ENCODE measurements at places on chromosomes 2 and 18.

DNA sequence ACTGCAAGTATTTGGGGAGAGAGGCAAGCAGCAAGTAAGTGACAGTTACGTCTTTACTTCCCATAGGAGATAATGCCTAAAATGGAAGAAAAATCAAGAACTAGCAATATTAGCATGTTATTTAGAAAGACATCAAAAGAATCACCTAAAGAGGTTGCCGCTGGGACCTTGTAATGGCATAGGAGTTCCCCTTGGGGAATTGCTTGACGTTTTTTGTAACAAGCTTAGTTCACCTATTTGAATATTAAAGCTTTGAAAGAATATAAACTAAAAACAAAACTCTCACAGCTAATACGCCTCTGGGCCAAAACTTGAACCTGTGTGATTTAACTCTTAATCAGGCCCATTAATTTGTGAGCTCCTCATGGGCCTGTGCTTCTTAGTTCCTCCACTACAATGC, 89.0 kb downstream of the AAK1 start:
- no peaks in the 10 kb centered on the region for H3K36me3 ChIP-seq
- no peak overlapping the region for H3K27ac ChIP-seq
- DNase-seq = no peak
- H3K27me3 ChIP-seq = no peaks in the 10 kb centered on the region
- H3K4me1 ChIP-seq = no peaks in the 10 kb centered on the region

DNA sequence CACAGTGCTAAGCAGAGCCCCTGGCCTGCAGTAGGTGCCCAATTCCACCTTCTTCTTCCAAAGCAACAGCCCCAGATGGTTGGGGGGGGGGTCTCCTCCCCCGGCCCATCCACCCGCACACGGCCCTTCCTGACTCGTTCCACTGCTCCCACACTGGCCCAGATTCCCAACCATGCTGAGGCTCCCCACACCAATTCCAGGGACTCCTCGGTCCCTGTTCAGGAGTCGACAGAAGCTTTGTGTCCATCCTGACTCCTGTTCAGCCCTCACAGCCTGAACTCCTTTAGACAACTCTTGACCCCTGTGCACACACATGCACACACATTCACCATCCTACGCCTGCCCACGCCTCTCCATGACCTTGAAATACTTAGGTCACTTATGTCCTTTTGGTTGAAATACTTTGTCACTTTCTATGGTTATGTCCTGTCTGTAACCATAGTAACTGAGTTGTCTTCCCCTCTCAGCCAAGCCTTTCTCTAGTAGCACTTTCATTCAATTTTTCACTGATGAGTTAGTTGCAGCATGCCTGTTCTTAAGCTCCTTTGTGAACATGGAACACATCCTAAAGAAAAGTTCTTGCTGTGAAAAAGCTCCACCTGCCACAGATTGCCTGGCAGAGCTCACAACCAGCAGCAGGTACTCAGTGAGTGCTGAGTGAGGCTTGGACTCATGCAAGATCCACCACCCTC, 225.8 kb downstream of the SEPTIN10 start:
- H3K27ac ChIP-seq = no peak overlapping the region
- no peak overlapping the region for H3K4me3 ChIP-seq
- H3K27me3 ChIP-seq = no peaks in the 10 kb centered on the region
- H3K36me3 ChIP-seq = no peaks in the 10 kb centered on the region

DNA sequence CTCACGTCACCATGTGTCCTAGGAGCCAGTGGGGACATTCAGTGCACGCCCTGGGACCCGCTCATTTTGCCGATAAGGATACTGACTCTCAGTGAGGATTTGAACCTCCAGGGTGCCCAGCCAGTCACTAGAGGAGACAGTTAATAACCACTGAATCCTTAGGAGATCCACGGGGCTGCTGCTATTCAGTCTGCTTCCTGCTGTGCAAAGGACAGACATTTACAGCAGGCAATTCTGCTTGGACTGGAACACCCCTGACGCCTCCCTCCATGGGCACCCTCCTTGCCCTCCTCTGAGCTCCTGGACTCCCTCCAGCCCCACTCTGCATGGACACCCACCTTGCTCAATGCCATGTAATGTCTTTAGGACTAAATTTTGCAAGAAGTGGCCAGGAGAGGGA, 265.5 kb downstream of the EIPR1 start:
- no peaks in the 10 kb centered on the region for H3K4me1 ChIP-seq
- H3K27me3 ChIP-seq = no peaks in the 10 kb centered on the region
- H3K36me3 ChIP-seq = no peaks in the 10 kb centered on the region
- no peak overlapping the region for H3K4me3 ChIP-seq
- peak; percentile 23 for DNase-seq
- H3K27ac ChIP-seq = no peak overlapping the region

DNA sequence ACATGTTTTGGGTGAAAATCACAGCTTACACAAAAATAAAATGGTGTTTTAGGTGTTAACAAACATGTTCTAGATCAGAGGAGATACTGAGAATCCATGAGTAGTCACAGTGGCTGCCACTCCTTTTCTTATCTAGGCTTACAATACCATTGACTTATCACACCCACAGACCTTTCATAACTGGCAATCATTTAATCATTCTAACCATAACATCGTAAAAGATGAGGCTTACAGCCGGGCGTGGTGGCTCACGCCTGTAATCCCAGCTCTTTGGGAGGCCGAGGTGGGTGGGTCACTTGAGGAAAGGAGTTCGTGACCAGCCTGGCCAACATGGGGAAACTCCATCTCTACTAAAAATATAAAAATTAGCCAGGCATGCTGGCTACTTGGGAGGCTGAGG, 18.8 kb upstream of the SERPINB5 start:
- no peaks in the 10 kb centered on the region for H3K36me3 ChIP-seq
- no peaks in the 10 kb centered on the region for H3K27me3 ChIP-seq
- no peak for DNase-seq
- H3K27ac ChIP-seq = no peak overlapping the region
- no peaks in the 10 kb centered on the region for H3K4me1 ChIP-seq
- no peak overlapping the region for H3K4me3 ChIP-seq

DNA sequence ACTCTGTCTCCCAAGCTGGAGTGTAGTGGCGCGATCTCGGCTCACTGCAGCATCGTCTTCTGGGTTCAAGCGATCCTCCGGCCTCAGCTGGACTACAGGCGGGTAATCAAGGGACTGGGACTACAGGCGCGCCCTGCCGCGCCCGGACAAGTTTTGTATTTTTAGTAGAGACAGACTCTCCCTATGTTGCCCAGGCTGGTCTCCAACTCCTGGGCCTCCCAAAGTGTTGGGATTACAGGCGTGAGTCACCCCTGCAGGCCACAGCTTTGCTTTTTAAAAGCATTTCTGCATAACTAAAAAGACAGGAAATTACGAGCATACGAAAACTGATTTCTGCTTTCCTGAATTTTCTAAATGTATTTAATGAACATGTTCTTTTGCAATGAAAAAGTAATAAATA, 916 bp upstream of the OSBPL1A start:
- peaks cover 7% of the 10 kb centered on the region for H3K4me1 ChIP-seq
- no peak for DNase-seq
- H3K27me3 ChIP-seq = no peaks in the 10 kb centered on the region
- no peaks in the 10 kb centered on the region for H3K36me3 ChIP-seq
- no peak overlapping the region for H3K27ac ChIP-seq

DNA sequence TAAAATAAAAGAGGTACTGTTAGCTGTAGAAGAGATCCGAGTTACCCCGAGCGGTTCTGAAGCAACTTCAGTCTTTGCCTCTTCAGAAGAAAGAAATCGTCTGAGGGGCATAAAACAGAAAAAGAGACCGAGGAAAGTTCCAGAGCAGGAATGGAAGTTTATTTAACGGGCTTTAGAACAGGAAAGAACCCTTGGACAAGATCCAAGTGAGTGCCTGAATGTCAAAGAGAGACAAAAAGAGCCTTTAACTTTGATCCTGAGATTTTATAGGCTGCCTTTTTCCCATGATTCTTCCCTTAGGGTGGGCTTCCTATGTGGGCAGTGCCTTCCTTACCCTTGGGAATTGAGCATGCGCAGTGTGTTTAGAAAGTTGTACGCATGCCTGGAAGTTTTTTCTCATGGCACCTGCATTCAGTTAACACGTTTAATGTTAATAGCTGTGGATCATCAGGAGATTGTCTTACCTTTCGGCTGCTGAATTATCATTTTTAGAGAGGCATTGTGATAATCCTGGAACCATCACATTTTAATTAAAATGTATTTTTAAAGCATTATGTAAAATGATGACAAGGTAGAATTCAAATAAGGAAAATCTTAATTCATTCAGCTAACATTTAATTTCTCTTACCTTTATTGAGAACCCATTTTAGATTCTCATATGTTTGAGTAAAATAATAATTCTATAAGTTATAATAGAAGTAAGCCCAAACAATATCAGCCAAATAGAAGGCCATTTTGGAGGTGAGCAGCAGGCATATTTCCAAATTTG, 269.5 kb upstream of the ZSWIM2 start:
- no peaks in the 10 kb centered on the region for H3K36me3 ChIP-seq
- no peak for DNase-seq
- no peaks in the 10 kb centered on the region for H3K4me1 ChIP-seq
- H3K4me3 ChIP-seq = no peak overlapping the region
- H3K27ac ChIP-seq = no peak overlapping the region

DNA sequence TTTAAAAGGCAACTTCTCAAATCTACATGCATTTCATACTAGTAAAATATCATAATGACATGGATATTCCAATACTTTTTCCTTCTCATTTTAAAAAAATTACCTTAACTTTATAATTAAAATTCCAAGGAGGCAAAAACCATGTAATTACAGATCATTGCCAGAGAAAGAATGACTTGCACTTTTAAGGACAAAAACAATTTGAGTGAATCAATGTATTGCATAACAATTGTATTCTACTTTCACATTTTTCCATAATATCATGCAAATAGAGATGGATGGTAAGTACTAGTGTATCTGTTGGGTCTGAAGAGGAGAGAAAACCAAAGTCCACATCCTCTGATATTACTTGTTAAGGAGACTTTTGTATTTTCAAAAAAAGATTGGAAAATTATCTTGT, 89.5 kb upstream of the NCK2 start:
- no peaks in the 10 kb centered on the region for H3K36me3 ChIP-seq
- H3K27ac ChIP-seq = no peak overlapping the region

GRCh38 chr18:36808681-36809080, 20.1 kb downstream of the TPGS2 start:
- H3K4me3 ChIP-seq = no peak overlapping the region
- no peaks in the 10 kb centered on the region for H3K27me3 ChIP-seq
- no peak for DNase-seq
- H3K4me1 ChIP-seq = no peaks in the 10 kb centered on the region

DNA sequence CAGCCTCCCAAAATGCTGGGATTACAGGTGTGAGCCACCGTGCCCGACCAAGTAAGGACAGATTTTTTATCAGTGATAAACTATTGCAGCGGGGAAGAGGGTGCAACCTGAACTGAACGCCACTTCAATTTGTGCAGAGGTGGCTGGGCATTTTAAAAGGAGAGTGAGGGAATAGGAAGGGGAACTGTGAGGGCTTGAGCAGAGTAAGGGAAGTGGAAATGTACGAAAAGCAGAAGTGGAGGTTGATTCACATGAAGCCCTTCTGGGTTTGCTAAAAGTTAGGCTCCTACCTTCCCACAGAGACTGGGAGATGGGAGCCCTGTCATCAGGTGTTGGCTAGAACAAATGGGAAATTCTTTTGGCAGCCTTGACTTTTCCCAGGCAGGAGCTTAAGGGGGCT, 6.1 kb downstream of the STK11IP start:
- H3K36me3 ChIP-seq = no peaks in the 10 kb centered on the region
- H3K27ac ChIP-seq = no peak overlapping the region
- no peak for DNase-seq
- H3K27me3 ChIP-seq = no peaks in the 10 kb centered on the region

- H3K36me3 ChIP-seq = no peaks in the 10 kb centered on the region
- H3K4me3 ChIP-seq = peak overlapping the region; percentile 84
- no peaks in the 10 kb centered on the region for H3K27me3 ChIP-seq
- no peak for DNase-seq
- no peak overlapping the region for H3K27ac ChIP-seq
Observed at GRCh38 chr2:5690286-5690685, 1.9 kb upstream of the SOX11 start.

DNA sequence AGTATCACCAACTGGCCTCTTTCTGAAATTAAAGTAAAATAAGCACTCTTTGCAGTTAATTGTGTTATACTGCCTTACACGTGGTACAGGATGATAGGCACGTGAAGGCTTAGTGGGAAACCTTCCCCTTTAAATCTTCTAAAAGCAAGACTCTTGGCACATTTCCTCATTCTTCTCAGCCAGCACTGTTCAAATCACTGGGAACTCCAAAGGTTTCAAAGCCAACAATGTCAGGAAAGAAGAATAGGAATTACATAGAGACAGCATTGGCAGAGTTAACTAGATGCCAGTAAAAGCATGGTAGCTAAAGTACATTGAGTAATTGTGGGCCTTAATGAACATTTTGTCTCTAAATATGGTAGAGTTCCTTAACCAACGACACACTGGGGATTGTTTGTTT, 96.4 kb downstream of the DTNA start:
- H3K4me3 ChIP-seq = no peak overlapping the region
- H3K27ac ChIP-seq = no peak overlapping the region
- 0 out of 2 replicates have a peak, but pooled peaks cover 10% of the 10 kb centered on the region for H3K4me1 ChIP-seq
- DNase-seq = no peak

DNA sequence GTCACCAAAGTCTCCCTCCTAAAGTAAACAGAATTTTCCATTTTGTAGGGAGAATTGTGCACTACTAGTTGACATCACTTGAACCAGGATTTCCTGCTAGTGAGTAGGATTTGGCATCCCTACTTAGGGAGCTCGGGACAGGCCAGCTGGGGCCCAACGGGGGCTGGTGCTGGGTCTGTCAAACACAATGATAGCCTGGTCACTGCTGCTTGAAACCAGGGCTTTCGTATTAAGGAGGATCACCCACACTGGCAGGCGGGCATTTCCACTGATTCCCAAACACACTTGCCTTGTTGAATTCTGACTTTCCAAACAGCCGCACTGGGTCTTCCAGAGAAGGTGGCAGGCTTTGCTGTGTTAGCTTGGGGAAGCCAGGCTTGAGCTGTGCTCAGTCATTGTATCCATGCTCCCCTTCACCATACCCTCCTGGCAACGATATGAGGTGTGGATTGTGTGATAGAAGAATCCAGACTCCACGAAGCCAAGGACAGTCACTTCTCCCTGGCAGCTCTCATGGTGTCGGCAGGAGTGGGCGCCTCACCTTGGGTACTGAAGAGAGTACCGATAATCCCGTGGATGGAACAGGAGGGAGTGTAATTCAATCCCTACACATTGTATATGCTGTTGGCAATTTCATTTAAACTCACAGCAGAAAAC, 7.5 kb downstream of the GDF7 start:
- no peak for DNase-seq
- H3K27ac ChIP-seq = no peak overlapping the region
- peaks cover 51% of the 10 kb centered on the region for H3K27me3 ChIP-seq
- H3K4me3 ChIP-seq = no peak overlapping the region
- peaks cover 5% of the 10 kb centered on the region for H3K36me3 ChIP-seq

GRCh38 chr2:8527676-8528075, 154.2 kb upstream of the ID2 start:
- DNase-seq = no peak
- H3K27ac ChIP-seq = no peak overlapping the region
- H3K36me3 ChIP-seq = no peaks in the 10 kb centered on the region
- H3K4me3 ChIP-seq = no peak overlapping the region

GRCh38 chr18:27556741-27557140, 371.6 kb upstream of the CHST9 start:
- no peak overlapping the region for H3K27ac ChIP-seq
- no peaks in the 10 kb centered on the region for H3K4me1 ChIP-seq
- no peak for DNase-seq
- no peak overlapping the region for H3K4me3 ChIP-seq

GRCh38 chr18:58360324-58360723, 268.6 kb downstream of the ALPK2 start:
- no peak overlapping the region for H3K4me3 ChIP-seq
- DNase-seq = no peak
- peaks cover under 1% of the 10 kb centered on the region for H3K4me1 ChIP-seq
- no peaks in the 10 kb centered on the region for H3K27me3 ChIP-seq
- H3K36me3 ChIP-seq = peaks cover 9% of the 10 kb centered on the region
